ENCODE measurements at places on chromosomes 16 and 17.

DNA sequence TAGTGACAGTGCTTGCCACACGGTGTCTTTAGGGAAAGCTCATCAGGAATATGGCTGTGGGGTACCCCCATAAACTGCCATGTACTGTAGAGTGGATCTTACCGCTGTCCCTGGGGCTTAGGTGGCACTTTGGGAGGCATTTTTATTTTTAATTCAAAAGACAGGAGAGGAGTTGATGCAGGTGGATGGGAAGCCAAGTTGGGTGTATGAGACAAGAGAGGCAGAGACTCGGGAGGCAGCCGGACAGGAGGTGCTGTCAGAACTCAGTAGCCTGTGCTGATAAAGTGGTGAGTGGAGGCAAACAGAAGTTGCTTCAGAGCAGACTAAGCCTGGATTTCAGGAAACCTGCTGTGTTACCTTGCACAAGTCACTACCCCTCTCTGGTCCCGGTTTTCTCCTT, 185.9 kb downstream of the TMEM132E start:
- no peak for DNase-seq

DNA sequence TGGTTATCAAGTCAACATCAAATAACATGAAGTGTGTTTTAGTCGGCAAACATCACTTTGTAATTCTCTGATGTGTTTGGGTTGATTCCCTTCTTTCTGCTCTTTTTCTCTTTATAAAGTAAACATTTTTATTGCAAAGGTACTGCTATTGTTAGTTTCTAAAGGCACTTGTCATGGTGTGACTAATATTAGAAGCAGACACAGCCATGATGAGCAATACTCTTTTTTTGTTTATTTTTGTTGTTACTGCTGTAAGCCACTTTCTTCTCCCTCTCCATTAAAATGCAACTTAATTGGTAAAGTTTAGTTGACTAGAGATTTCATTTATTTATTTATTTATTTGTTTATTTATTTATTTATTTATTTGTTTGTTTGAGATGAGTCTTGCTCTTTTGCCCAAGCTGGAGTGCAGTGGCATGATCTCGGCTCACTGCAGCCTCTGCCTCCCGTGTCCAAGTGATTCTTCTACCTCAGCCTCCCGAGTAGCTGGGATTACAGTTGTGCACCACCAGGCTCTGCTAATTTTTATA, 424.7 kb downstream of the WWOX start:
- DNase-seq, result no peak

DNA sequence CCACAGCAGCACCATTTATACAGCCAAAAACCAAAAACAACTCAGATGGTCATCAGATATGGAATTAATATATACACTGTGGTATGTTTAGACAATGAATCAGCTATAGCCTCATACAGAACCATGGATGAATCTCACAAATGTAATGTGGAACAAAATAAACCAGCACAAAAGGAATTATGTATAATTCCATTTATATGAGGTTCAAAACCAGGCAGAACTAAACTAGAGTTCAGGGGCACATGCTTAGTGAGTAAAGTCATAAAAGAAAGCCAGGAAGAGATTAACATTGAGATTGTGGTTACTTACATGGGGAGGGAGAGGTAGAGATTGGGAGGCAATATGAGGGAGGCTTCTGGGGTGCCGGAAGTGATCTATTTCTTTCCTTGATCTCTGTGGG, 231.1 kb downstream of the COPRS start:
- no peak for DNase-seq

DNA sequence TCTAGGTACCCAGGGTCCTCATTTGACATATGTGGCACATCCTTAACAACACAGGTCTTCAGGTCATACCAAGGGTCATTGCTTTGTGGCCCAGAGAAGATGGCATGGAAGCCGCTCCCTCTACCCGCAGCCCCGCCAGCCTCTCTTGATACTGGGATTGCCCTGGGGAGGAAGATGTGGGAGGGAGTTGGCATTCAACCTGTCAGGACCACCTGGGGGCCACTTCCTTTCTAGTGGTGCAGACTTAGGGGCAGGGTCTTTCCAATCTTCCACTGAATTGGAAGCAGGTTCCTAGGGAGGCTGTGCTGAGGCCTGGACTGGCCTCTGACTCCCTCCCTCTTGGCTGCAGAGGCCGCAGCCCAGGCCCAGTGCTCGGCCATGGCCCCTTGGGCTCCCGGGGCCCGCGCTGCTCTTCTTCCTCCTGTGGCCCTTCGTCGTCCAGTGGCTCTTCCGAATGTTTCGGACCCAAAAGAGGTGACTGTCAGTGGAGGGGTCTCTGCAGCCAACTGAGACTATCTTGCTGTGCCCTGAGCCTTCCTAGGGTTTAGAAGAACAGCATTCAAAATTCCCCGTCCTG, 5.1 kb upstream of the HEXIM1 start:
- no peak for DNase-seq

DNA sequence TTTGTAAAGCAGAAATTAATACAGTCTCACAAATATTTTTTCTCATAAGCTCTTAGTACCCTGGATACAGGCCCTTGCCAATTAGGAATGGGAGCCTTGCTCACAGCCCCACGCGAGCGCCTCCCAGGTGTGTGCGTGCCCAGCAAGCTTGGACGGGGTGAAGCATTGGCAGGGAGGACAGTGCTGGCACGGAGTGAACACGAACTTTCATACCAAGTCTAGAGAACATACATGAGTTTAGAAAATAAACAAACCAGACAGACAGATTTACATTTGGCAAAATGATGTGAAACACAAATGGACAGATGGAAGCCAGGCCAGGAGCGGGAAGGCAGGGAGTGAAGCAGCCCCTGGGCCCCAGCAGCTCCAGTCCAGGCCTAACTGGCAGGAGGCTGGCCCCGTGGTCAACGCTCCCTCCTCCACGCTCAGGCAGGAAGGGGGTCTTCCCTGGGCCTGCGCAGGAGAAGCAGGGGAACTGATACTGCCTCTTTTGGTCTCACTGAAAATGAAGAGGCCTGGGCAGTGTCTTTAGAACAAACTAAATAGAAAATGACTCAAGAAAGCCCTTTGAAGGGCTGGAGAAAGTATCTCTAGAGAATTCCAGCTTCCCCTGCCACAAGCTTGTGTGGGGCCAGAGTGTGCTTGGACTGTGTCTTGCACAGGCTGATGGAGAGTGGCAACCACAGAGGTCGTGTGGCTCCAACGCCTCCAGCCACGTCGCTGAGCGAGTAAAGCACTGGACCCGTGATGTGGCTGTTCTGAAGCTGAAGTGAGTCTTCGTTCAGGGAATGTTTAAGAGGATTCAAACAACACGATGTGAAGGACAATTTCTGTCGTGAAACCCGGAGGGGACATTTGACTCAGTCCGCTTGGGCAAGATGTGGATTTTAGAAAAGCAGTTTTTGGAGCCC, 9.9 kb upstream of the FOXJ1 start:
- DNase-seq, result no peak

- no peak for DNase-seq
Observed at GRCh38 chr17:37447641-37448040, 41.0 kb downstream of the TADA2A start.

- no peak for DNase-seq
Observed at GRCh38 chr16:10806698-10807097, 11.9 kb downstream of the TVP23A start.

DNA sequence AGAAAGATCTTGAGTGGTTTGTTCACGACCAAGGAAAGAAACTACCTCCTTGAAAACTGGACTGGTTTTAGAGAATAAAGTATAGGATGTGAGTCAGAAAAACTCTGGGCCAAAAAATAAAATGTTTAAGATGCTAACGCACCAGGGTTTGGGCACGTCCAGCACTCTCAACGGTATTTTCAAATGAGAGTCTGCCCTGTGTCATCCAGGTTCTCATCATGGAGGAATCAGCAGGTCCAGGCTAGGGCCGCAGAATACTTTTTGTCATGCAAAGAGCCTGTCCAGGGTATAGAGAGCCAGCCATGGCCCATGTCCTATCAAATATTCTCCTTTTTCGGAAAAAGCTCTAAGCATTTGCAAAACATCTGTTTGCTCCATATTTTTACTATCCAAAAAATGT, 2.4 kb downstream of the NXN start:
- no peak for DNase-seq

DNA sequence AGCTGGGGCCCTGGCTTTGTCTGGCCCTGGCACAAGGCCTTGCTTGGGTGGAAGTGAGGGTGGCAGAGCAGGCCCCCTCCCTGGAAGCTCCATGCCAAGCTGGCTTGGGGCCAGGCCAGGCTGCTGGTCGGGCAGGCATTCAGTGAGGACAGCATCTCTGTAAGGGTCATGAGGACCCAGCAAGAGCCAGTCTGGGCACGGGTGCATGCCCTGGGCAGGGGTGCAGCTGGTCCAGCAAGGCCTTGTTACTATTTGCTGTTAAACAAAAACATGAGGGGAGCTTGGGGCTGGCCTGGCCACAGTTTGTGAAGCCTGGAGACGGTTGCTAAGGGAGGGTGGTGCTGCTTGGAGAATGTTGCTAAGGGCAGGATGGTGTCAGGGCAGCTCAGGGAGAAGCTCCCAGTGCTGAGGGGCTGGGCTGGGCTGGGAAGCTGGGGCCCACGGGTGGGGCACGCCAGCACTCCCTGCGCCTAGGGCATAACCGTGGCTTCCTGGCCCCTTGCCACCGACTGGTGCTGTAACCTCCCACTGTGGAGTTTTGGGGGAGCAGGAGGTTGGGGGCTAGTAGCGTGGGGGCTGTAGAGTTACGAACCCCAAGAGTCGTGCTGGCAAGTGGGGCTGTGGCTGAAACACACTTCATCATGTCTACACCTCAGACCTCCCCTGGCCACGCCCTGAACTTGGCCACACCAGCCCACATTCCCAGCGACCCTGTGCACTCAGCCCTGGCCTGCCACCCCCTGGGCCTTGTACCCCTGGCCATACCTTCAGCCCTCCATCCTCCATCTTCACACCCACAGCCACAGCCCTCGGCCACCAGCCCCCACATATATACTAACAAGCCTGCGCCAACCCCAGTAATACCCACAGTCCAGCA, 1.6 kb downstream of the TPPP3 start:
- DNase-seq, result no peak

GRCh38 chr17:46948544-46948943, 25.6 kb downstream of the GOSR2 start:
- DNase-seq, result no peak

GRCh38 chr17:43660816-43661493, 767 bp downstream of the MEOX1 start:
- no peak for DNase-seq

DNA sequence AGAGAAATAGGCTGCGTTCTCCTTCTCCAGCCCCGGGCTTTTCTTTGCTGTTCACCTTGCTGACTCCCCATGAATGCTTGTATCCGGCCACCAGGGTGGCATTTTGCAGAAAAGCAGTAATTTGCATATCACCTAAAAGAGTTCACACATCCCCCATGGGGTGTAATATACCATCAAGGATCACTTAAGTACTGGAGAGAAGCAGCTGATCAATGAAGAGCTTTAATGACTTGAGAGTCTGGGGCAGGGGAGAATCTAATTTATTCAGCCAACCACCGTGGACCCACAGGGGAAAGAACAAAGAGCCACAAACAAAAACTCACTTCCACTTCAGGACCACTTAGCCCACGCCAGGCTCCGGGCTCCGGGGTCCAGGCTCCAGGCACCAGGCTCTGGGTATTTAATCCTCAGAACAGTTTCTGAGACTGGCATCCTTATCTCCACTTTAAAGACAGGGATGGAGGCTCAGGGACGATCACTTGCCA, 33.9 kb upstream of the SEC14L1 start:
- DNase-seq, result no peak

- DNase-seq, result no peak
Observed at GRCh38 chr17:68317458-68317857, 26.2 kb downstream of the ARSG start.

DNA sequence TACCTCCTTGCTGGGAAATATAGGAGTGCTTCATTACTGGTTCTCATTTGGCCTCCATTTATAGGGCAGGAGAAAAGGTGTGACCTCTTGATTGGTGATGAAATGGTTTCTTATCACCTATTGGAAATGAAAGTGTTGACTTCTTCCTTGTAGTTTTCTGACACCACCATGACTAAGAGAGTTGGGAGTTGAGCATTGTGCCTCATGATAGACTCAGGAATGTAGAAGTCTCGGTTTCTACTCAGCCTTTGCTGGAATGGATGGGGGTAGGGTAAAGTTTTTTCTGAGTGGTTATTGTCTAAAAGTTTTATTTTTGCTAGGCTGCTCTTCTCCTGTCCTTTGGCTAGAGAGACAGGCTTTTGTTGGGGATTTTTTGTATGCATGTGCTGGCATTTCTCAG, 117.4 kb downstream of the PHKB start:
- no peak for DNase-seq

DNA sequence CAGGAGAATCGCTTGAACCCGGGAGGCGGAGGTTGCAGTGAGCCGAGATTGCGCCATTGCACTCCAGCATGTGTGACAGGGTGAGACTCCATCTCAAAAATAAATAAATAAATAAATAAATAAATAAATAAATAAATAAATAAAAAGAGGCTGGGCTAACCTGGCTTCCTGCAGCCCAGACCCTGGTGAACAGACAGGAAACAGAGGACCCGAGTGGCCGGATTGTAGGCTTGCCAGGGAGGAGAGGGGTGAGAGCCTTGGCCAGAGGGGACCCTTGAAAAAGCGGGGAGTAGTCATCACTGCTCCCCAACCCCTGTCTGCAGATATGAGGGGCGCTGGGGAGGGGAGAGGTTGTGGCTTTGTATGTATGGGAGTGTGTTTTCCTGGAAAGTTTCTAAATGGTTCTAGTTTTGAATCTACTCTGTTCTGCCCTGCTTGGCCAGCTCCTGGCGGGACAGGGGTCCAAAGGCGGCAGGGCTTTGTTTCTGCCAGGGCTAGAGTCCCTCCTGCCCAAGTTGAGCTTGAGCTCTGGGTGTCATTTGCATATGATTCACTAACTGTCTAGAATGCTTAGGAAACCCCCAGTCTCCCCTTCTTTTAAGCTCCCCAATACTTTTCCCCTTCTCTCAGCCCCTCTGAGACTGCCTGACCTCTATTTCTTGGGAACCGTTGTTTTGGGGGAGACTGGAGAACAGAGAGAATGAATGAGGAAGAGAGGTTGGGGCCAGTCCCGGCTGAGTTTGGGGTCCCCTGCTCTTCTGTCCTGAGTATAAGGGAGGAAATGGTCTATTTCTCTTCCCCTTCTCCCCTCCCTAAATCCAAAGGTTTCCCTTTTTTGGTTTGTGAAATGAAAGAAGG, 16.4 kb downstream of the RARA start:
- no peak for DNase-seq

GRCh38 chr16:78878570-78878969, 722.0 kb downstream of the MAF start:
- no peak for DNase-seq

- no peak for DNase-seq
Observed at GRCh38 chr16:80744856-80745255, 59.5 kb downstream of the CDYL2 start.

DNA sequence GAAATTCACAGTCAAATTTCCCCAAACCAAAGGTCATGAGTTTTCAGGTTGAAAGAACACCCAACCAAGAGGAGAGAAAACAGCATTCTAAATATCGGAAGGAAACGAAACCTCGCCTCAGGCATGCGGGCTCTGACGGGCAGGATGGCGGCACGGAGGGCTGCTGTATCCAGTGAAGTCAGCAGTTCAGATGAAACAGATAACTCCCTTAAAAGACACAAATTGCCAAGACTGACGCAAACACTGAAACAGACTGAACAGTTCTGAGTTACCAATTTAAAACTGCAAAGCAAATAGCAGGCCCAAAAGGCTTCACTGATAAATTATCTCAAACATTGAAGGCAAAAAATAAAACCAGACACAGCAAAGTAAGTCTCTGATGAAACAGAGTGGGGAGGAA, 20.6 kb upstream of the CDH15 start:
- DNase-seq, result no peak

- DNase-seq, result peak; percentile 29
Observed at GRCh38 chr16:3027983-3028715, 4.3 kb downstream of the THOC6 start.

- DNase-seq, result no peak
Observed at GRCh38 chr16:23125277-23125676, 24.0 kb downstream of the USP31 start.

GRCh38 chr17:72165867-72166439, 45.1 kb downstream of the SOX9 start:
- DNase-seq, result no peak
